C1 segment of cervical spinal cord (tissue), 14 donors: ENCODE measurements at places on chromosomes 2 and 18.

- DNase-seq: no peak
These were observed 9.2 kb upstream of the DNAH7 start for GRCh38 chr2:196077821-196078220.

DNA sequence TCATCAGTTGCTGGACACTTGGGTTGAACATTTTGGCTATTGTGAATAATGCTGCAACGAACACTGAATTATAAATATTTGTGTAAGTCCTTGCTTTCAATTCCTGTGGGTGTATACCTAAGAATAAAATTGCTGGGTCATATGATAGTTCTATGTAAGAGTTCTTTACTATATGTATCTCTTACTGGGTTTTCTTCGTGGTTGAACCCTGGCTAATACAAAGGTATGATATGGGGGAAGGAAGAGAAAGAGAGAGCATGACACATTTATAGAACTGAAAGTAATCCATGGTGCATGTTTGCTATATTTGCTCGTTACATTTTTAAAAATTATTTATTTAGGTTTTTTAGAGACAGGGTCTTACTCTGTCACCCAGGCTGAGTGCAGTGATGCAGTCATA is 143.1 kb upstream of the GAREM1 start:
- no peak for DNase-seq

- no peak for DNase-seq
These were observed 96.4 kb downstream of the MAP3K20 start for GRCh38 chr2:173171924-173172643.

GRCh38 chr2:83874712-83875430 is 584.2 kb downstream of the SUCLG1 start:
- DNase-seq: no peak

GRCh38 chr2:97754690-97755346 is 41.4 kb downstream of the ZAP70 start:
- DNase-seq: no peak

- no peak for DNase-seq
These were observed 34.7 kb downstream of the INO80C start for GRCh38 chr18:35463050-35463449.

- peak; percentile 43 for DNase-seq
These were observed at the start of gene IL18R1 for GRCh38 chr2:102355526-102356380. Gene IL18R1, plus strand, starts transcription at chr2:102355796. Its CDS starts 6,865 bp downstream, at chr2:102362661.

DNA sequence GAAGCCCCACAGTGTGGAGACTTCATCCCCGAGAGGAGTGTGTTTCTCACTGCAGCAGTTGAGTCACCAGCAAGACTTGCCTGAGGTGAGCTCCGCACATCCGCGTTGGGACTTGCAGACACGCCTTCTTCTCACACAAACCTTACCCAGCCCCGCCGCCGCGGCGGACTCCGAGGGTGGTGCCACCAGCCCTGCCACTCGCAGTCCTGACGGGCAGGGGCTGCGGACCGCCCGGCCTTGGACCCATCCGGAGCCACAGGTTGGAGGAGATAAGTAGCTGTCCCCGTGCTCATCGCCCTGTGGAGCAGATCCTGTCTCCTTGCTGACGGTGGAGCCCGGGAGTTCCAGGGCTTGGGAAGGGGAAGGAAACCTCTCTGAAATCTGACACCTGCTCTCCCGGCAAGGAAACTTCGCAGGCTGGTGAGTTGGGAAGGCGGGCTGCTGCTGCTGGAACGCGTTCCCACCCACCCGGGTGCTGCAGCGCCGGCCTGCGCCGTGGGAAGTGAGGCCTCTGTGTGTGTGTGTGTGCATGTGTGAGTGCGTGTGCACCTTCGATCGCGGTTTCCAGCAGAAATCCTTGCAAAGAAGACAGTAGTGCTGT is at the start of gene RAB27B:
Gene RAB27B (plus strand): TSS at position 197 of the 601 bp plus-strand sequence. CDS start 49,109 bp downstream, outside the sequence.
- DNase-seq: no peak

GRCh38 chr2:197033222-197033621 is 106.7 kb upstream of the PGAP1 start:
- DNase-seq: no peak

DNA sequence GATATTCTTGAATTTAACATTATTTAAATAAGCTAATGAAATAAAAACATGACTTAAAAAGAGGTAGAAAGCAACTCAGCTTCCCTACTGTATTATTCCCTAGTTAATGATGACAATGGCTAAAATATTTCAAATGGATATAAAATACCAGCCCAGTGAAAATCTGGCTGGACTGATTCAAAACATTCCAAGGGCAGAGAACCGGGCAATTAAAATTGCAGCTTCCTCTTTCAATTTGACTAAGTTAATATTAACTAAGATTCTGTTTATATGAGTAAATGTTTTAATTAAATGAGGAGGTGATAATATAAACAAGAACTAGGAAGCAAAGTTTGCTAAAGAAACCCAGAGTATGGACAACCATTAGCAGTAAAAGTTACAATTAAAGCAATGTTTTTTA is 65.6 kb downstream of the RAPH1 start:
- DNase-seq: no peak

DNA sequence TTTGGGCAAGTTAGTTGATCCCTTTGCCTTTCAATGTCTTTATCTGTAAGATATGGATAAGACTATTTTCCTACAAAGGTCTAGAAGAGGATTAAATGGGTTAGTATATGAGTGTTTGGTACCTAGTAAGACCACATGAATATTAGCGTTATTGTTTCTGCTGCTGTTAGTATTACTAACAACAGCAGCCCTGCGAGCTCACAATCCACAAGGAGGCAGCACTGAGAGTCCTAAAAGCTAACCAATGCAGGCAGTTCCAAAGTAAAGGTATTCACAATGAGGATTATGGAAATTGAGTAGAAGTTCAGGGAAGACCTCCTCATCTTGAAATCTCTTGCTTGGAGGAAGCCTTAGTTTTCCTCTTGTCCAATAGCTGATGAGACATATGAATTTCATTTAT is 248.9 kb downstream of the TDRD15 start:
- no peak for DNase-seq

GRCh38 chr2:119853777-119854399 is 94.2 kb downstream of the PTPN4 start:
- DNase-seq: no peak

- no peak for DNase-seq
These were observed 36.9 kb downstream of the EHD3 start for GRCh38 chr2:31270822-31271231.

DNA sequence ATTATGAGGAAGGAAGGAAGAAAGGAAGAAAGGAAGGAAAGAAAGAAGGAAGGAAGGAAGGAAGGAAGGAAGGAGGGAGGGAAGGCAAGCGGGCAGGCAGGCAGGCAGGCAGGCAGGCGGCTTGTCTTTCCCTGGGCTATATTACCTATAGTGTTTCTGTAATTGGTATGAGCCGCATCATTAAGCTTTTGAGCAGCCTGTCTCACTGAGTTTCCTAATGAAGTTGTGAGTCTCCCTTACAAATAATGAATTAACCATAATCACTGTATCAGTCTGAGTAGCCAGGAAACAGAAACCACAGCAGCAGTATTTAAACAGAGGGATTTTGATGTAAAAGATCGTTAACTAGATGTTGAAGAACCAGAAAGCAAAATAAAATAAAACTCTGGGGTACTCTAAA is 11.8 kb upstream of the SULT1C3 start:
- DNase-seq: no peak

DNA sequence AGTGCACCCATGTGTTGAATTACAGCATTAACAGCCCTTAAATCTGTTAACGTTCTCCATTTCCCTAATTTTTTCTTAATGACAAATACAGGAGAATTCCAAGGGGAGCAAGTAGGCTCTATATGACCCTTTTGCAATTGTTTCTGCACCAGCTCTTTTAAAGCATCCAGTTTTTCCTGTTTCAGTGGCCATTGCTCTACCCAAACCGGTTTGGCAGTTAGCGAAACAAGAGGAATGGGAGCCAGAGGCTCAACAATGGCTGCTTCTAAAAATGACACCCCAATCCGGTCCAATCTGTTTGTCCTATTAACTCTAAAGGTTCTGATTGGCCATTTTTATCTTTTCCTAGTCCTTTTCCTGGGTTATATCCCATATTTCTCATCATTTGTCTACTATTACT is 15.1 kb upstream of the SUCLG1 start:
- DNase-seq: no peak

DNA sequence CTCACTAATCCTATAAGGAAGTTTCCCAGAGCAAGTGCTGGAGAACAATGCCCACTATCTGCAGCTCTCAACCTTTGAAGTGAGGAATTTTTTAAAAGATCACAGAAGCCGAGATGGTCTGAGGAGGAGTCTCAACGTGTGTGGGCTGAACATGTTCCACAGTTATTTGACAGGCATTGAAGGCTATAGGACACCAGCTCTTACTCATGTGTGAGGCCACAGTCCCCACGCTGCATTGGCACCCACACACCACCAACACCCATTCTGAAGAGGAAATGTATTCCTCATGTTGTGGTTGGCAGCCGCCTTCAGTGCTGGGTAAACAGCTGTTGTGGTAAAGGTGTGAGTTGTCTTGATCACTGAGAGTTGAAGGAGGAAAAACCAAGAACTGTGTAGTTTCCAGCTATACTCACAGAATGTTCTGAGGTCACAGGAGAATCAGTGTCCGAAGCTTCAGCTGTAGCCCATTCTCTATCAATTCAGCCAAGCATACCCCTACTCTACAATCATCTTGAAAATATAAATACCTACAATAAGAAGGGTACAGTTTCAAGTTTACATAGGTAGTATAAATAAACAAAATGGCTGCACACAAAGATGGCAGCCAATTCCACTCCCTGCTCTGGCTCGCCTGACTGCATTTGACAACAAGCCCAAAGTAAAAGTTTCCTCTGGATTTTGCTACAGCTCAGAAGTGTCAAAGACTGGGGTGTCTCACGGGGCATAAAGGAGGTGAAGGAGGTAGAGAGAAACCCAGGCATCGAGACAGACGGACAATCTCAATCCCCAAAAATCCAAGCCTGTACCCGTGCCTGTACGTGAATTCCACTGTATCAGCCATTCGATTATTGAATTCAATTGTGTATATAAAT is 12.1 kb downstream of the CD226 start:
- no peak for DNase-seq

DNA sequence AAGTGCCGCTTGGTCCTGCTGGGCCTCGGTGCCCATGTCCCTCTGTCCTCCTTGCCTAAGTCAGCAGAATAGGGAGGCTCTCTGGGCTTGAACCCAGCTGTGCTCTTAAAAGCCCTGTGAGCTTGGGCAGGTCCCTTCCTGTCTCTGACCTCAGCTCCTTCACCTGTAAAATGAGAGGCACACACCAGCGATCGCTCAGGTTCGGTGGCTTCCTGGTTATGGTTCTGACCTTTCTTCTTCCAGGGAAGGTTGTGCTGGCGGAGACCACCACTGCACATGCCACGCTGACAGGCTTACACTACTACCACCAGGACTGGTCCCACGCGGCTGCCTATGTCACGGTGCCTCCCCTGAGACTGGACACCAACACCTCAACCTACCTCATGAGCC is 36.1 kb upstream of the MAPRE3 start:
- no peak for DNase-seq

DNA sequence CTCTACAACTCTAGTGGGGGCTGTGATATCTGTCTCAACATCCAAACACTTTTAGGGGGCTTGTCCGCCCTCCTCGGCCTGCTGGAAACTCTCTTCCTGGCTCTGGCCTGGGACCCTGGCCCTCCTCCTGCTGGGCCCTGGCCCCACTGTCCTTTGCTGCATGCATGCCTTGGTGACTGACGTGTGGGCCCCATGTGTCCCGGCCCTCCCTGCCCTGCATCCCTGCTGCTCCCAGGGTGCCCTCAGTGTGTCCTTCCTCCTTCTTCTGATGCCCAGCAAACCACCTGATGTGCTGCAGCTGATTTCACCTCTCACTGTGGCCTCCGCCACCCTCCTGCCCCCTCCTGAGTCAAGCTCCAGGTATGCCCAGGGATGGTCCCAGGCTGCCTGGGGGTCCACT is 101.7 kb downstream of the SEPTIN10 start:
- DNase-seq: no peak

DNA sequence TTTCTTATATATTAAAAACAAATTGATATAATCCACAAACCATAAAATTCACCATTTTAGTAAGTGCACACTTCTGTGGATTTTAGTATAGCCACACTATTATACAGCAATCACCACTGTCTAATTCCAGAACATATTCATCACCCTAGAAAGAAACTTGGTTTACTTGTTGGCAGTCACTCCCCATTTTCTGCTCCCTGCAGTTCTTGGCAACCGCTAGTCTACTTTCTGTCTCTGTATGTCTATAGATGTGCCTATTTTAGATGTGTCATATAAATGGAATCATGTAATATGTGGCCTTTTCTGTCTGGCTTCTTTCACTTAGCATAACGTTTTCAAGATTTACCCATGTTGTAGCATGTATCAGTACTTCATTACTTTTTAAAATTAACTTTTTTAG is 5.7 kb downstream of the CKAP2L start:
- DNase-seq: no peak

GRCh38 chr2:240412975-240413812 is 22.3 kb upstream of the GPC1 start:
- DNase-seq: no peak

- no peak for DNase-seq
These were observed 23.8 kb downstream of the ADRA2B start for GRCh38 chr2:96092573-96092877.

DNA sequence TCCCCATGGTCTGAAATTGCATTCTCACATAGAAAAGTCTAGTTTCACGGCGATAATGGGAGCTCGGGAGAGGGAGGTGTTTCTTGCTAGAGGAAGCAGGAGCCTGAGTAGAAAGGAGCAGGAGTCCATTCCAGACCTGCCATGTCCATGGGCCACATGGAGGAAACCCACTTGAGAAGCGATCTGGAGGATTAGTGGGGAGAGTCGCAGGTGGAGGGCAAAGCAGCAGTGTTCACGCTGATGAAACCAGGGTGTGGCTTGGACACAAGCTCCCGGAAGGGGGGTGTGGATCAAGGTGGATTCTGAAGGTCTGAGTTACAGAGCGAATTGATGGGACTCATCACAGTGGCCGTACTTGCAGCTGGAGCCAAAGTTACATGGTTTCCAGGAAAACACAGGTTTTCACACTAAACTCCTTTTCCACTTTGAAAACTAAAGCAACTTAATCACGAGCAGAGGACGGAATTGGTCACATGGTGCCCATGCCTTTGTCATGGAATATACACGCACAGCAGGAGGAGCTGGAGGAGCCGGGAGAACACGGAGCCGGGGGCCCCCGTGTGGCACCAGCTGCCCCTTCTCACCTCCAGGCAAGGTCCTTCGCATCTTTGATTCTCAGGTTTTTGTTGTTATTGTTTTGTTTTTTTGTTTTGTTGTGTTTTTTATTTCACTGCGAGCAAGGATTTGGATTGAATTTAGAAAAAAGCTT is 255.1 kb upstream of the MYT1L start:
- no peak for DNase-seq

- no peak for DNase-seq
These were observed 492.5 kb downstream of the SOX11 start for GRCh38 chr2:6184532-6185292.

DNA sequence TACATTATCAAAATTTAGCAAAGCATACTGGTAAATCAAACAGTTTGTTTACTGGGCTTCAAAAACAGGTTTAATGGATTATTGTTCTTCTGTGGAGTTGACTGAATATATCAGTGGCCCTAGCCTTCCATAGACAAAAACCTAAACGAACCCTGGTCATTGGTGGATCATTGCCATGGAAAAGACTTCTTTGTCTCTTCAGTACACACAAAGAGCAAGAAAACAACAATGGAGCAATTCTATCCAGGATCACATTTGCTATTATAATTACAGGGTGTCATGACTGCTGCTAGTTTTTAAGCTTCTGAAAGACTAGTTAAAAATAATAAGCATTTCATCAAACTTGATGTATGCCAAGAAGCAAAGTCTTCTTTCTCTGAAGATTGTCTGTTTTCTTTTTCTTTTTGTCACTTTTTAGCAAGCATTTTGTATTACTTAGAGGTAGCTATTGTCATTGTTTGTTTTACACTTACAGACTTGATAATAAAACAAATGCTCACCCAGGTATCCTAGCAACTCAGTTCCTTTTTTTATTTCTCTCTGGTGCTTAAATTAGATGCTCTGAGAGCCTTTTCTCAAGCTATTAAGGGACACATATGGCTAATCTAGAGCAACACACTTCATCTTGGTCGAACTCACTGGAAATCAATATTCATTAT is 1228.7 kb upstream of the DDX18 start:
- no peak for DNase-seq
